ENCODE measurements at places on chromosomes 4 and X. TPM values are rescaled to one million over a fixed set of nuclear protein-coding genes. Genes with fewer than 3 reads are reported as not detected.

GRCh38 chr4:183887351-183887750 is 17.8 kb upstream of the STOX2 start:
- no peaks in the 10 kb centered on the region for H3K36me3 ChIP-seq
- no peak overlapping the region for H3K4me3 ChIP-seq
- DNase-seq: no peak
- H3K27ac ChIP-seq: no peak overlapping the region
- no peaks in the 10 kb centered on the region for H3K4me1 ChIP-seq

DNA sequence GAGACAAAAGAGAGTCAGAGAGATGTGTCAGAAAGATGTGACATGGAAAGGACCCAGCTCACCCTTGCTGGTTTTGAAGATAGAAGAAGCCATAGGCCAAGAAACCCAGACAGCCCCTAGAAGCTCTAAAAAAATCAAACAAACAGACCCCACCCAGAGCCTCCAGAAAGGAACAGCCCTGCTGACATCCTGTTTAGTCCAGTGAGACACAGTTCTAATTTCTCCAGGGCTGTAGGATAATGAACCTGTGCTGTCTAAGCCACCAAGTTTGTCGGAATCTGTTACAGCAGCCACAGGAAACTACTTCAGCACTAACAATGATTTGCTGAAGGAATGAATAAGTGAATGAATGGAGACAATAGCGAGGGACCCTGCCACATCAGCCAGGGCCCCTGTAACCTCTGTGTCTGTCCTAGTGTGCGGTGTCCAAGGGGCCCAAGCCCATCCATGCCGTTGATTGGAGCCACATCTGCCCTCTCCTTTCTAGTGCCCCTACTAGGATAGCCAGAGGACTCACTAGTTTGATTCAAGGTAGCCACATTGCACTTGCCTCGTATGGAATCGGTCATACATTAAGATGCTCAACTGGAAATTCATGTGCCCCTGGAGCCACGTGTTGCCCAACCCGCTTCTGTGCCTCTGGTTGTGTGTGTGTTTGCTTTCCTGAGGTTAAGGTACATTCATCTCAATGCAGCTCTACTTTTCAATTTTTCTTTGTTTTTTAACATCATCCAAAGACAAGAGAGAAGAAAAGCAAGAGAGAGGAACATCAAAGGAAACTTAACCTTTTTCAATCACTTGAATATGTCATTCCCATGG is 32.5 kb upstream of the SLC2A9 start:
- DNase-seq: no peak
- no peak overlapping the region for H3K27ac ChIP-seq
- H3K36me3 ChIP-seq: peaks cover 4% of the 10 kb centered on the region
- H3K4me3 ChIP-seq: no peak overlapping the region
- H3K27me3 ChIP-seq: no peaks in the 10 kb centered on the region

GRCh38 chr4:154001193-154001592 is 212.3 kb upstream of the SFRP2 start:
- no peak overlapping the region for H3K4me3 ChIP-seq
- no peaks in the 10 kb centered on the region for H3K36me3 ChIP-seq
- no peaks in the 10 kb centered on the region for H3K4me1 ChIP-seq
- no peak overlapping the region for H3K27ac ChIP-seq
- DNase-seq: no peak
- no peaks in the 10 kb centered on the region for H3K27me3 ChIP-seq

DNA sequence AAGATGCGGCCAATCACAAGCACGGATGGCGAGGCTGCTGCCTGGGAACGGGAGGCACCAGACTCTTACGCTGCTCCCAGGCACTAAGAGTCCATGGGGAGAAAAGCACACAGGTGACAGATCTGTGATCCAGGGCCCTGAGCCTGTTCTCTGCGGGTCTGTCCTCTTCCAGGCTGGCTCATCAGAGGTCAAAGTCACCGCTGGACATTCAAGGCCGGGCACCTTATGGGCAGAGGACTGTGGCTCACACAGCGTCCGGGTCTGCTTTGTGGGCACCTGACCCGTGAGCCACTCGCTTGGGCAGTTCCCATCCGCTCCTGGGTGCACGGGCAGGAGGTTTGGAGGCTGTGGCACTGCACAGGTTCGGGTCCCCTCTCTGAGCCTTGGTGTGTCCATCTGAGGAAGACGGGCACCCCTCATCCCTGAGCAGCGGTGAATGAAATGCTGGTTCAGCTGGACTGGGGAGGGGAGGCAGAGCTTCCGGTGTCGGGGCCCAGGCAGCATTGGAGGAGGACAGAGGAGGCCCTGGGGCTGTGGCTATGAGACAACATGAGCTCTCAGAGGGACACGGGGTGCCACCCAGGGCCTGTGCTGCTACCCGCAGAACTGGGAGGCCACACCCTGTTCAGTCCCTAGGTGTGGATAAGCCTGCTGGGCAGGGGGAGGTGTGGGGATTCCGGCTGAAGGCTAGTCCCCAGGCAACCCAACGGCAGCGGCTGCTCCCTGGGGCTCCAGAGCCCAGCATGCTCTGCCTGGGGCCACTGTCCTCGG is 61.2 kb upstream of the AFAP1 start:
- no peak for DNase-seq
- no peak overlapping the region for H3K4me3 ChIP-seq
- H3K27me3 ChIP-seq: no peaks in the 10 kb centered on the region
- no peaks in the 10 kb centered on the region for H3K36me3 ChIP-seq
- H3K27ac ChIP-seq: no peak overlapping the region

GRCh38 chr4:147096667-147097604 is 151.3 kb upstream of the TTC29 start:
- H3K4me3 ChIP-seq: no peak overlapping the region
- H3K27me3 ChIP-seq: peaks cover 10% of the 10 kb centered on the region
- DNase-seq: no peak
- no peaks in the 10 kb centered on the region for H3K4me1 ChIP-seq
- no peak overlapping the region for H3K27ac ChIP-seq
- H3K36me3 ChIP-seq: no peaks in the 10 kb centered on the region

DNA sequence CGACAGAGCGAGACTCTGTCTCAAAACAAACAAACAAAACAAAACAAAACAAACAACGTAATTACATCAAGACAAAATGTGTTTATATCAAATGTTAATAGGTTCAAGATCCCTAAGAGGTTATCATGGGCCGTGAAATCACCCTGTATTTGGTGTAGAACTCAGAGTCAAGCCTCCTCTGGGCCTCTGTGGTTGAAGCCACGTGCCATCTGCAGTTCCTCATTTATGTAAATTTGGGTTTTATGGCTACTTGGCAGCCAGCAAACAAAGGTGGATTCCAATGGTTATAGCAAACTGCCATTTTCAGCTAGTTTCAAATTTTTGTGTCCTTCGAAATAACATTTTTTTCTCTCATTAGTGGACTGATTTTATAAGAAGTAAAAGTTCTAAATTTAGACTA is 16.4 kb downstream of the NSDHL start:
- peaks cover 7% of the 10 kb centered on the region for H3K4me1 ChIP-seq
- H3K36me3 ChIP-seq: peaks cover 23% of the 10 kb centered on the region
- no peaks in the 10 kb centered on the region for H3K27me3 ChIP-seq
- H3K4me3 ChIP-seq: no peak overlapping the region
- DNase-seq: no peak
- H3K27ac ChIP-seq: no peak overlapping the region

GRCh38 chr4:68572653-68573170 is 3.4 kb downstream of the UGT2B17 start:
- H3K27me3 ChIP-seq: no peaks in the 10 kb centered on the region
- DNase-seq: no peak
- H3K36me3 ChIP-seq: no peaks in the 10 kb centered on the region
- H3K27ac ChIP-seq: no peak overlapping the region

DNA sequence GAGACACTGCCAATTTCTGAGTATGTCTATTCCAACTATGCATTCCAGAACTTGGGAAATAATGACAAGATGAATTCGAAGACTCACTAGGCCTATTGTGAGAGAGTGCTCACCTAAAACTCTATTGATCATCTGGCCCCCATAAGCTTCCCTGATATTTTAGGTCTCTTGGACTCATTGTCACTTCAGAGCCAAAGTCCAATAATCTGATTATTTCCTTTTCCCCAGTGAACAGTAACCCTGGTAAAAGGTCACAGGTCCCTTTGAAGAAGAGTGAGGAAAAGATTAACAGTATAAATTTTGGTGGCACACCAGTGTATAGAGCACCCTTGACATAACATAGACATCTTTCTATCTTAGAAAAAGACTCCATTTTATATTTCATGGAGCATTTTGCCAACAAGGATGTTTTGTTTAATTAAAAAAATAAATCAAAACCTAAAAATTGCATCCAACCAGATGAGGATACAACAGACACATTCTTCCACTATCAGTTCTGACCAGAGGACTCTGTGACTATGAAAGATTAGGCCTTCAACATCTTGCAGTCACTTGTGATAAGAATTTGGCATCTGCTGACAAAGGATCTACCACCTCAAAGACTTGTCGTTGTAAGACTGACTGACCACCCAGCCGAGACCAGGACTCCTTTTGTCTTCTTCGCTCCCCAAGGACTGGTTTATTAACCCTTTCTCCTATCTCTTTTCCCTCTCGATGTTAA is 191.9 kb downstream of the MAB21L2 start:
- H3K4me1 ChIP-seq: peaks cover 11% of the 10 kb centered on the region
- DNase-seq: no peak
- H3K4me3 ChIP-seq: no peak overlapping the region
- no peak overlapping the region for H3K27ac ChIP-seq
- H3K36me3 ChIP-seq: peaks cover 7% of the 10 kb centered on the region

GRCh38 chr4:165170819-165171218 is 36.5 kb upstream of the KLHL2 start:
- H3K4me1 ChIP-seq: no peaks in the 10 kb centered on the region
- H3K27ac ChIP-seq: no peak overlapping the region
- no peak for DNase-seq
- H3K4me3 ChIP-seq: no peak overlapping the region
- H3K36me3 ChIP-seq: no peaks in the 10 kb centered on the region

Gene HSFX3
- not detected for total RNA-seq

Gene MAOB
- not detected for total RNA-seq

DNA sequence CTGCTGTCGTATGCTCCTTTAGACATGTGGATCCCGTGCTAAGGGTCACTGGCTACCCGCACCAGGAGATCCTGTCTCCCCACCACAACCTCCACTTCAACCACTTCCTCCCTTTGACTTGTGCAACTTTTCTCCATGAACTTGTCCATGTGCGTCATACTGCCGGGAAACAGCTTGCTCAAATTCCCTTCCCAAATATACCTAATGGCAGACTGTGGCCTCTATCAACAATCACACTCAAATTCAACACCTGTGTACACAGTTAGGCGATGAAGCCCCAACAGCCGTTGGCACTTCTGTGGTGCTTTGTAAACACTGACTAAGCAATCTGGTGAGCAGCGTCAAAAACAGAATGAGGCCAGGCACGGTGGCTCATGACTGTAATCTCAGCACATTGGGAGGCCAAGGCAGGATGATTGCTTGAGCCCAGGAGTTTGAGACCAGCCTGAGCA is 49.5 kb downstream of the CD99L2 start:
- peaks cover 3% of the 10 kb centered on the region for H3K36me3 ChIP-seq
- no peak overlapping the region for H3K4me3 ChIP-seq
- DNase-seq: peak; percentile 15
- no peak overlapping the region for H3K27ac ChIP-seq
- H3K4me1 ChIP-seq: peaks cover 12% of the 10 kb centered on the region
- H3K27me3 ChIP-seq: no peaks in the 10 kb centered on the region

GRCh38 chr4:135429528-135429927 is 1227.9 kb upstream of the PABPC4L start:
- H3K27ac ChIP-seq: no peak overlapping the region
- H3K36me3 ChIP-seq: no peaks in the 10 kb centered on the region
- H3K27me3 ChIP-seq: no peaks in the 10 kb centered on the region
- DNase-seq: no peak
- H3K4me3 ChIP-seq: no peak overlapping the region

DNA sequence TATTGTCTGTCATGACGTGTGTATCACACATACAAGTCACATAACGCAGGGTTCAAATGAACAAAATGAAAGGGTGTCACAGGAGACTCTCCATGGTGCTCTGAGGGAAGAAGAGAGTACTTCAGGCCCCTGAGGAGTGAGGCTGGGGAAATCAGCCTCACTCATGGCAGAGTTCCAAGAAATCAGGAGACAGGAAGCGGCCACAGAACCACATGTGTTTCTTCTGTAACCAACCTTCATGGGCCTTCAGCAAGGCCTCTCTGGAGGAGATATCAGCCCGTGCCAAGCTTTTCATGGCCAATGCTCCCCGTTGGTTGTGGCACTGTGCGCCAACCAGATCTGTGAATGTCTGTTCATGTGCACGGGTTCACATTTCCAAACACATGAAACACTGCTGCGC is 76.0 kb downstream of the NAT8L start:
- H3K27ac ChIP-seq: no peak overlapping the region
- DNase-seq: peak; percentile 57
- H3K36me3 ChIP-seq: peaks cover 25% of the 10 kb centered on the region
- peaks cover 16% of the 10 kb centered on the region for H3K4me1 ChIP-seq

Gene SCML2
- 2.5 TPM for total RNA-seq

- no peaks in the 10 kb centered on the region for H3K4me1 ChIP-seq
- no peak for DNase-seq
- H3K4me3 ChIP-seq: no peak overlapping the region
- H3K27me3 ChIP-seq: no peaks in the 10 kb centered on the region
- H3K36me3 ChIP-seq: no peaks in the 10 kb centered on the region
- H3K27ac ChIP-seq: no peak overlapping the region
Measured at GRCh38 chrX:39791691-39792090, 306.1 kb downstream of the BCOR start.

DNA sequence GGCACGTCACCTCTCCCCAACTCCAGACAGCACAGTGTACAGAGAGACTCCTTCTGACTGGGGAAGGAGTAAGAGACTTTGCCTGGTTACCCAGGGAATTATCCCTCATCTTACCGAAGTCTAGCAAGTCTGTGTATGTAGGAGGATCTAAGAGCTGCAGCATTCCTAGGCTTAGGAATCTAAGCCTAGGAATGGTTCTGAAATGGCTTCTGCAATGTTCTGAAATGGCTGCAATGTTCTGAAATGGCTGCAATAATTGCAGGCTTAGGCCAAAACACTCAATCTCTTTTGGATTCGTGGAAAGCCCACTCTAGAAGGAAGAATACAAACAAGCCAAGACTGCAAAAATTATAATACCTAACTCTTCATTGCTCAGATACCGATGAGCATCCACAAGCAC is 106.4 kb downstream of the SCLT1 start:
- no peak for DNase-seq
- H3K36me3 ChIP-seq: peaks cover 45% of the 10 kb centered on the region
- H3K27me3 ChIP-seq: no peaks in the 10 kb centered on the region
- H3K27ac ChIP-seq: no peak overlapping the region
- no peak overlapping the region for H3K4me3 ChIP-seq
- H3K4me1 ChIP-seq: no peaks in the 10 kb centered on the region

- H3K27ac ChIP-seq: no peak overlapping the region
- no peak for DNase-seq
- H3K27me3 ChIP-seq: peaks cover 13% of the 10 kb centered on the region
- H3K36me3 ChIP-seq: no peaks in the 10 kb centered on the region
- no peaks in the 10 kb centered on the region for H3K4me1 ChIP-seq
Measured at GRCh38 chrX:23341452-23341851, 6.8 kb downstream of the PTCHD1 start.

Gene KCND1
- total RNA-seq: 4.9 TPM

Gene RASL11B
- 0.33 TPM for total RNA-seq

Data from activated CD4-positive, alpha-beta memory T cell treated with anti-CD3 and anti-CD28 coated beads, Interleukin-2, amount 10 ng/mL, durations not matched to agents 7 days and 5 days (primary cell).